ENCODE measurements at places on chromosomes 6 and 20.

DNA sequence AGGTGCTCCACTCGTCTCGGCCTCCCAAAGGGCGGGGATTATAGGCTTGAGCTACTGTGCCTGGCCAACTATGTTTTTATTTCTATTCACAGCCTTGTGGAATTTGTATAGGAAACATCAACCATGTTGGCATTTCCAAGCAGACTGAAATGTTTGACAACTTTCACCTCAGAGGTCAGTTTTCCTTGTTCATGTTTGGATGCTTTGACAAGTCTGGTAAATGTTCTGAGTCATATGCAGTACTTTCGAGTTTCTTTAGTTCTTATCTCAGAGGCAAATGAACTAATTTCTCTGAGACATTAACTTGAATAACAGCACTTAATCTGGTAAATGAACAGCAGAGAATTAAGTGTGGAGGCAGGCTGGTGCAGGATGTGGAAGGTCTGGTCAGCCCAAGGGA lies 373.4 kb upstream of the SYNCRIP start:
- DNase-seq, result no peak

GRCh38 chr20:61704661-61705060 lies 361.0 kb downstream of the TAF4 start:
- DNase-seq, result no peak

GRCh38 chr6:135475292-135475886 lies 22.2 kb downstream of the AHI1 start:
- no peak for DNase-seq

DNA sequence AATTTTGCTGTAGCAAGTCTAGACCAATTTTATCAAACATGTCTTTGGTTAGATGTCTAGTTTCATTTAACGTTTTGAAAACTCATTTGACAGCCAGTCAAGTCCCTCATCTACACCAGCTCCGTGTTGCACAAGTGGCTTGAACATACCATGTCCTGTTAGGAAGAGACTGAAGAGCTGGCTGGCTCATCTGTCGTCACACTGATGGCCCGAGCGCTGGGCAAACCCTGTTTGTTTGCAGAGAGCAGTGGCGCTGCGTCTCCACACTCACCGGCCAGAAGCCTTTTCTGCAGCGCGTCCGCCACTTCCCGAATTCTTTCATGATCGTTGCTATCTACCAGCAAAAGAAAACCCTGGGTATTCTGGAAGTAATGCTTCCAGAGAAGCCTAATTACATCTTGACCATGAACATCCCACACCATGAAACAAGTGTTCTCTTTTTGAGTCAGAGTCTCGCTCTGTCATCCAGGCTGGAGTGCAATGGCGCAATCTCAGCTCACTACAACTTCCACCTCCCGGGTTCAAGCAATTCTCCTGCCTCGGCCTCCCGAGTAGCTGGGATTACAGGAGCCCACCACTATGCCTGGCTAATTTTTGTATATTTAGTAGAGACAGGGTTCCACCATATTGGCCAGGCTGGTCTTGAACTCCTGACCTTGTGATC lies 10.7 kb upstream of the TCFL5 start:
- no peak for DNase-seq

GRCh38 chr20:23165964-23166363 lies 79.8 kb upstream of the CD93 start:
- no peak for DNase-seq

DNA sequence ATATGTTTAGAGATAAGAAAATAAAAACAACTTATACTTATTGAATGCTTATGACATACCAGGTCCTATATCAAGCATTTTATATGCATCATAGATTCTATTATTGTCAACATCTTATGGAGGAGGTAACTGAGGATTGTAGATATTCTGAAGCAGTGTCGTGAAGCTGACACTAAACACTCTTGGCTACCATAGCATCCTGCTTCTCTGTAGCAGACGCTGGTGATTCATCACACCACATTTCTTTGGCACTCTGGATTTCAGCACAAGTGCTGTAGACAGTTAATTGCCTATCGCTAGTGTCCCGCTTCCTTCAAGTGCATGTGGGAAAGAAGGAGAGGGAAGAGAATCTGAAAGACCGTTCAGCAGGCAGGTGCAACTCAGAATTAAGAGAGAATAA lies 317.1 kb downstream of the PLCB1 start:
- DNase-seq, result no peak

DNA sequence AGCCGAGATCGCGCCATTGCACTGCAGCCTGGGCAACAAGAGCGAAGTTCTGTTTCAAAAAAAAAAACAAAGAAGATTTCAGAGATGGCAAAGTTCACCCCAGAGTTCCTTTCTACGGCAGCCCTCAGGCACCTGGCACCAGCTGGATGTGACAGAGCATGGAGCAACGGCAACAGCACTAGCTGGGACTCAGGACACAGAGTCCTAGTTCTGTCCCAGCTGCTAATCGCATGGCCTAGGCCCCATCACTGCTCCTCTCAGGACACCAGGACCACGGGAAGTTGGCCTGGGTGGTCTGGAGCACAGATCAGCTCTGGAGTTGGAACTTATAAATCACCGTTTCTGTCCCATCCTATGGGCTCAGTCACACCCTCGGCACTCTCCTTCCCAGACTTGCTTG lies 1.1 kb downstream of the PGC start:
- DNase-seq, result no peak

GRCh38 chr6:35092362-35093117 lies 48.6 kb downstream of the TCP11 start:
- no peak for DNase-seq

DNA sequence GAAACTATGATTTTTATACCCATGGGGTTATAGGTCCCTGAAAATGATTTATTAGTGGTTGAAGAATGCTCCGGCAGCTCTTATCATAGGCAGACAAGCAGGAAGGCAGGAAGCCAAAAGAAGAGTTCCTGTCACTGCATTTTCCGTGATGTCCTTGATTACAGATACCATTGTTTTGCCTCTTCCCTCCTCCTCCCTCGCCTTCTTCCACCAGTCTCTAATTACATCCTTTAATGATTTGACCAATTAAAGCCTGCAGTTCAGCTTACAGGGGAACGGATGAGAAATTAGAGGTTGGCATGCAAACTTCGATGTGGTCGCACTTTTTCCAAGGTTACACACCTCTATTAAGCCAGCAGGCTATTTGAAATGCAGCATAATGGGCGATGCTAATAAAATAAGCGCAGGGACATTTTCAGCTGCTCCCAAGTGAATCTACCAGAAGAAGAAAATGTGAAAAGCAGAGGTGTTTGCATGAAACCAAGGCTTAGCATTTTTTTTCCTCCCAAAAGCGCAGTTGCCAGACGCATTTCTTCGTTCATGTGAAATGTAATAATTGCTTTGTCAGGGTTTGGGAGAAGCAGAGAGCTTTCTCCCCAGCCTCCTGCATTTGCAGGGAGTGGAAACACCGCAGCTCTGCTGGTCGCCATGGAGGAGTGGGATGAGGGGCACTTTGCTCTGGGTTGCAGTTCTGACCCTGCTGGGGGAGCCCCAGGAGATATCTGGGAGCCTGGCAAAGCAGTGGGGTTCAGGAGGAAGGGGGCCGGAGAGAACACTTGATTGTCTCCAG lies 6.0 kb downstream of the NOX3 start:
- DNase-seq, result no peak

DNA sequence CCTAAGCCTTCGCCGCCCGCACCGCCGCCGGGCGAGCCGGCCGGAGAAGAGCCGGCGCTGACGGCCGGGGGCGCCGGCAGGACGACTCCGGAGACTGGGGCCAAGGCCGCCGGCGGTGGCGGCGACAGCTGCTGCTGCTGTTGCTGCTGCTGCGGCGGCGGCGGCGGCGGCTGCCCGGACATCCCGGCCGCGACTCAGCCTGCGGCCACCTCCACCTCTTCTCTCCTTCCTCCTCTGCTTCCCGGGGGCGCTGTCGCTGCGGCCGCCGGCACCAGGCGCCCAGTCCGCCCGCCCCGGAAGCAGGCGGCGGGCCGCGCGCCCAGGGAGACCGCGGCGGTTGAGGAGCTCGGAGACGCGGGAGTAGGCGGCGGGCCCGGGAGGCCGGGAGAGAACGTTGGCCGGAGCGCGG lies 307 bp downstream of the RANBP9 start:
- DNase-seq, result no peak

DNA sequence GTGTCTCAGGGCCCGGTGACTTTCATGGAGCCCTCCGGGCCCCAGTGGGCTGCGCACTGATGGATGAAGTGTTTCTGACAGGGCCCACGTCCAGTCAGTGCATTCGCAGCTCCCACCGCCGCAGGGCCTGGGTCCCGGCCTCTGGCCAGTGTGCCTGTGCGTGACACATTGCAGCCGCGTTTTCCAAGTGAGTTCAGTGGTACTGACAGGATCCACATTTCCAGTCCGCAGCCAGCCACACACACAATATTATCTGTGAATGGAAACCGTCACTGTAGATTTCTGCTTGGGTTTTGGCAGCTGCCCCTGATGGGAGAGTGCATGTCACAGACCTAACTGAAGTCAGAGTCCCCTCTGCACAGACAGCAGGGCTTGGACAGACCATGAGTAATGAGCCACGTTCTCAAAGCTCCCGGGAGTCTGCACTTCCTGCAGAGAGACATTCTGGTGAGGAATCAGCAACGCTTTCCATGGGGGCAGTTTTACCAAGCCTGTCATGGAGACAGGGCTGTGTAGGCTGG lies 171.4 kb downstream of the MYLK4 start:
- DNase-seq, result no peak

- DNase-seq, result no peak
Observed at GRCh38 chr20:39029364-39029763, 67.2 kb downstream of the DHX35 start.

DNA sequence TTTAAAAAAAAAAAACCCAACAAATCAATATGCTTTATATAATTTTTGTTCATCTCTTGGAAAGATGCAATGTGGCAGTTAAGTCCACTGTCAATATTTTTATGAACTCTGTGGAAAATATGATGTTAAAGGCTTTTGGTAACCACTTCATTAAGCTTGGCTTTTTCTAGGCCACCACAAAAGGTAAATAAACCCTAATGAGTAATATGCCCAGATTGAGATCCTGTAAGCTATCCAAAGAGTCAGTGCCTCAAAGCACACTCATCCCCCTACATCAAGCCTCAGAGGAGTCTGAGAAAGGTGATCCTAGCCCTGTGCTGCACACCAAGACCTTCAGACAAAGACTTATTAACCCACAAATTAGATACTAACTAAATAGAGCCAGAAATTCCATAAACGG lies 121.1 kb downstream of the CDC5L start:
- DNase-seq, result no peak

GRCh38 chr6:41487860-41488432 lies 58.2 kb upstream of the FOXP4 start:
- DNase-seq, result no peak

- no peak for DNase-seq
Observed at GRCh38 chr6:38024908-38025307, 205.4 kb downstream of the ZFAND3 start.

GRCh38 chr6:11615214-11615602 lies 77.7 kb downstream of the TMEM170B start:
- no peak for DNase-seq

- no peak for DNase-seq
Observed at GRCh38 chr20:62454904-62455636, 20.7 kb downstream of the GATA5 start.

DNA sequence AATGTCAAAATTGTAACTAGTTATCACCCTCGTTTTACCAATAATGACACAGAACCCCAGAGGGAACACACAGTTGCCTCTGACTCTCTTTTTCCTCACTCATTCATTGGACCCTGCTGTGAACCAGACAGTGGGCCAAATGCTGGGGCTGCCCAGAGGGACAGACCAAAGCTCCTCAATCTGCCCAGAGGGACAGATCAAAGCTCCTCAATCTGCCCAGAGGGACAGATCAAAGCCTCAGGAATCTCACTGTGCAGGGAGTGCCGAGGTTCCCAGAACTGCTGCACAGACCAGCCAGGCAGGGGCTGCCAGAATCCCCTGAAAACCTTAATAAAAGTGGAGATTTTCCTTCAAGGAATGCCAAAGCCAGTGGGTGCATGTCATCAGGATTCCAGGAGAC lies 179.1 kb downstream of the SOD2 start:
- no peak for DNase-seq

All from stimulated activated CD4-positive, alpha-beta T cell treated with anti-CD3 and anti-CD28 coated beads, Interleukin-15, amount 100 ng/mL, for 1 hour (primary cell).